ENCODE measurements at places on chromosomes 3 and 15. TPM values are rescaled to one million over a fixed set of nuclear protein-coding genes. Genes with fewer than 3 reads are reported as not detected.

Gene ZNF774
- 1.6 TPM for total RNA-seq

Gene FBLN2
- 0.35 TPM for total RNA-seq

Gene PPARG
- 2.8 TPM for total RNA-seq

Gene MANF
- total RNA-seq: 140 TPM

Gene GPR149
- not detected for total RNA-seq

Gene ZNF609
- 36.8 TPM for total RNA-seq
